ENCODE measurements at places on chromosomes 4 and X. TPM values are rescaled to one million over a fixed set of nuclear protein-coding genes. Genes with fewer than 3 reads are reported as not detected.

Gene PDLIM3
- total RNA-seq = 0.10 TPM

Gene FRMD7
- total RNA-seq = not detected

Gene OPRPN
- total RNA-seq = not detected

Gene HCFC1
- total RNA-seq = 40.4 TPM

Gene FAM47A
- not detected for total RNA-seq

Gene RBM41
- 12.0 TPM for total RNA-seq

Gene DCAF4L1
- 0.11 TPM for total RNA-seq

Gene TMPRSS11F
- total RNA-seq = not detected

Gene TCEAL6
- not detected for total RNA-seq

Gene SSX4B
- total RNA-seq = not detected

Gene SFRP2
- total RNA-seq = not detected

Gene TMSB15C
- 0.31 TPM for total RNA-seq

Gene ITIH6
- not detected for total RNA-seq

Gene VCX
- total RNA-seq = not detected

Gene TKTL1
- not detected for total RNA-seq

Gene F8
- 5.5 TPM for total RNA-seq

Gene MAP3K15
- total RNA-seq = 2.0 TPM

Gene ZCCHC18
- total RNA-seq = 0.07 TPM

Gene TLR10
- total RNA-seq = not detected

Gene ACE2
- total RNA-seq = not detected

Gene CCNB3
- total RNA-seq = 0.60 TPM

Gene SPANXA2
- total RNA-seq = not detected

Gene BMP3
- total RNA-seq = not detected

Gene TLR8
- not detected for total RNA-seq

Gene WDFY3
- total RNA-seq = 11.1 TPM

Gene TREX2
- 2.0 TPM for total RNA-seq

Gene CPLX1
- total RNA-seq = 0.55 TPM

Gene NDST3
- not detected for total RNA-seq

Gene EDNRA
- total RNA-seq = 0.33 TPM

Gene TDO2
- total RNA-seq = 1.0 TPM

Gene CHRDL1
- not detected for total RNA-seq

Gene PPP4R3C
- not detected for total RNA-seq

Gene FANCB
- 3.2 TPM for total RNA-seq

Gene IL2
- total RNA-seq = not detected

Gene PDE6B
- total RNA-seq = not detected

Gene CHM
- 11.9 TPM for total RNA-seq

Gene GRID2
- not detected for total RNA-seq

Gene CACNA1F
- total RNA-seq = not detected

Gene AREG
- 71.1 TPM for total RNA-seq

Gene SMARCA1
- total RNA-seq = 49.6 TPM

Gene RHOXF2
- total RNA-seq = not detected
